Fibroblast of villous mesenchyme (primary cell): ENCODE measurements at places on chromosomes 16 and 17. TPM values are rescaled to one million over a fixed set of nuclear protein-coding genes. Genes with fewer than 3 reads are reported as not detected.

The ARMC5 gene
- 8.6 and 10.3 TPM in 2 replicates for total RNA-seq

The KRTAP4-1 gene
- not detected in 2 replicates for total RNA-seq

The EPN3 gene
- total RNA-seq: under 0.01 TPM in 1 of 2 replicates, not detected in the other

The SLFN11 gene
- 54.8 and 95.9 TPM in 2 replicates for total RNA-seq

GRCh38 chr17:50087912-50088405, 7.2 kb upstream of the PDK2 start:
- DNase-seq: no peak

GRCh38 chr17:66691644-66692420, 143.1 kb upstream of the CACNG5 start:
- peak; percentile 89 for DNase-seq

DNA sequence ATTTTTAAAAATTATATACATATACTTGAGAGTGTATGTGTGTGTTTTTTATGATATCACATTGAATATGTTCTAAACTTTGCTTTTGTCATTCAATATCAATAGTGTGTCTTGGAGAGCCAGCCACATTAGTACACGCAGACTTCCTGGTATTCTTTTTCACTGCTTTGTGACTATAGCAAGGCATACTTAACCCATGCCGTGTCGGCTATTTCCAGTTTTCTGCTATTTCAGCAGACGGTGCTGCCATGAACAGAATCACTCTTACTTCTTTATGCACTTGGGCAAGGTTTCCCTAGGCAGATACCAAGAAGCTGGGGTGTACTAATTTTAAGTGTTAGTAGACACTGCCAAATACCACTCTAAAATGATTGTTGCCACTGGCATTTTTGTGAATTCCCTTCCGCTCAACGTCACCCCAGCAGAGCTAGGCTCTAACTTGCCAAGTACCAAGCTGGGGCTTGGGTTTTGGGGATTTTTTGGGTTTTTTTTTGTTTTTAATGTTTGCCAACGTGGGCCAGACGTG, 134.9 kb downstream of the SOCS1 start:
- no peak for DNase-seq
